Mammary microvascular endothelial cell (primary cell): ENCODE measurements at places on chromosomes 4 and X. TPM values are rescaled to one million over a fixed set of nuclear protein-coding genes. Genes with fewer than 3 reads are reported as not detected.

Gene SPIN3
- 1.1 and 1.5 TPM in 2 replicates for total RNA-seq

Gene AR
- 0.30 and 0.40 TPM in 2 replicates for total RNA-seq

Gene GPC4
- 0.13 and 0.15 TPM in 2 replicates for total RNA-seq

Gene SERTM2
- total RNA-seq, result not detected in 2 replicates

Gene F11
- not detected in 2 replicates for total RNA-seq

Gene BST1
- total RNA-seq, result 58.4 and 61.7 TPM in 2 replicates

Gene RASSF6
- total RNA-seq, result not detected in 2 replicates

Gene CLIC2
- 6.9 and 9.5 TPM in 2 replicates for total RNA-seq

Gene NLGN3
- 0.05 TPM in 1 of 2 replicates, not detected in the other for total RNA-seq

Gene METTL14
- total RNA-seq, result 18.8 and 30.4 TPM in 2 replicates

Gene HMX1
- not detected in 2 replicates for total RNA-seq

Gene GAB3
- 3.5 and 3.6 TPM in 2 replicates for total RNA-seq

Gene SCD5
- total RNA-seq, result 33.6 and 34.4 TPM in 2 replicates
